Right renal pelvis (tissue), 4 donors: ENCODE measurements at places on chromosomes 16 and 17.

- DNase-seq, result no peak
These were observed 655 bp downstream of the ATXN1L start for GRCh38 chr16:71846431-71846830.

GRCh38 chr17:48720266-48721008 lies 1.9 kb downstream of the PRAC1 start:
- no peak for DNase-seq

GRCh38 chr16:88440111-88440510 lies 13.0 kb upstream of the ZFPM1 start:
- DNase-seq, result no peak

DNA sequence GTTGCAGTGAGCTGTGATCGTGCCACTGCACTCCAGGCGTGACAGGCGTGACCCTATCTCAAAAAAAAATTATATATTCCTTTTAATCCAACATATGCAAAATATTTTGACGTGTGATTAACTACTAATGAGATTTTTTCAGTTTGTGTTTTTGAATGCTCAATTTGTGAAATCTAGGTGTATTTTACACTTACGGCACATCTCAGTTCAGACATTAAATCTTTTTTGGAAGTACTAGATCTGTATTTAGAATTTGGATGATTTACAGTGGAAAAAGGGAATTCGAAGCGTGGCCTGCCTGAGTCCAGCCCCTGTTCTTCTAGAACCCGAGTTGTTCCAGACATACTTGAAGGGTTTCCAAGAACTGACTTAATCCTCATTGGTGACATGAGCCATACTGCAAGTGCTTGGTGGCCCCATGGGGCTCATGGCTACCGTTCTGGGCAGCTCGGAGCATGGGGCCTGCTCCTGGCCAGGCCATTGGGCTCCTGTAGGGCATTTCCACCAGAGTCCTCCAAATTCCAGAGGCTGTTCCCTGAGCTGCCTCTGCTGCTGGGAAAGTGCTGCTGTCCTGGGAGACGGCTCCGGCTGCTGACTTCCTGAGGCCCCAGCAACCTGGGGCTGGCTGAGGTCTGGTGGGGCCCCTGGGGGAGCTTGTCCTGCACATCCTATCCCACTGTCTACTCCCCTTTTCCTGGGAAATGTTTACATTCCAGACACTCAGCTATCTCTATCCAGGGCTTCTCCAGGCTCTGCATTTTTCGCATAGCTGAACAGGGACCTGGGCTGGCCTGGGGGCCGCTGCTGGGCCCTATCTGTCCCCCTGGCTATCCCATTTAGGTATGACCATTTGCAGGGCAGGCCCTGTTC lies 27.2 kb downstream of the LLGL2 start:
- DNase-seq, result no peak

DNA sequence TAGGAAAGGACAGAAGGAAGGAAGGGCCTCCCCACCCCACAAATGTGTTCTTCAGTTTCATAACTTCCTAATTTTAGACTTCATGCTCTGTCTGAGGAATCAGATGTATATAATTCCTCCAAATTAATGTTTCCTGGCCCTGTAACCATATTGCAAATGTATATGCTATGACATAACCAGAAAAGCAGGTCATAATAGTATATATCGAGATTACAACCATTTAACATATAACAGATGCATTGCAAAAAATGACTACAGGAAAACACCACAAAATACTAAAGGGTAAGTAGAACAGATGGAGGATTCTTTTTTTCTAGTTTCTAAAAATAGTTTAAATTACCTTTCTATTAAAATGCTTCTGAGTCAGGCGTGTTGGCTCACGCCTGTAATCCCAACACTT lies 3.1 kb upstream of the EXOC7 start:
- DNase-seq, result no peak

- no peak for DNase-seq
These were observed 1.6 kb upstream of the DECR2 start for GRCh38 chr16:400061-400591.

GRCh38 chr16:71555230-71555891 lies 21.5 kb downstream of the TAT start:
- DNase-seq, result no peak

- DNase-seq, result no peak
These were observed 653.1 kb upstream of the SOX9 start for GRCh38 chr17:71467719-71468118.

DNA sequence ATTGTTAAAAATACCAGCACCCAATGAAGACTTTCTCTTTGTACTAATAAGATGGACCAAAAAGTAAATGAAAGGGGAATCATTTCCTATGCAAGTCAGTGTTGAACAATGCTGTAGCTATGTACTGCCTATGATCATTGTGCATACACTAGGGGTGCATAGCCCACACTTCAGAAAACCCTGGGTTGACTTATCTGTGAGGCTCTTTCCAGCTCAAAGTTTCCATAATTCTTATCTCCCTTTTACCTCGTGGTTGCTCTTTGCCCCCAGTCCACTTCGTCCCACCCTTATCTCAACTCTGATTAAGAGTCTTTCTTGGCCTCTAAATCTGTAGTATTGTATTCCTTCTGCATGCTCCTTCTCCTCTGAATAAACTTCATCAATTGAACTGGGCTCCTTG lies 336.8 kb downstream of the SHISA9 start:
- DNase-seq, result no peak

- no peak for DNase-seq
These were observed 128.8 kb downstream of the HS3ST2 start for GRCh38 chr16:22942811-22943210.

- DNase-seq, result no peak
These were observed 38.9 kb upstream of the CMIP start for GRCh38 chr16:81405702-81406113.

- DNase-seq, result no peak
These were observed 10.2 kb upstream of the EIF1 start for GRCh38 chr17:41678411-41678906.
